Posterior cingulate gyrus (tissue), 11 donors: ENCODE measurements at places on chromosomes 16 and 17.
A peak's percentile ranks its signal among the peaks of the same experiment; 100 is the strongest.

- DNase-seq: no peak
Observed at GRCh38 chr17:6648181-6648580, 3.2 kb downstream of the MED31 start.

- DNase-seq: no peak
Observed at GRCh38 chr17:75945211-75945610, 4.4 kb upstream of the FBF1 start.

DNA sequence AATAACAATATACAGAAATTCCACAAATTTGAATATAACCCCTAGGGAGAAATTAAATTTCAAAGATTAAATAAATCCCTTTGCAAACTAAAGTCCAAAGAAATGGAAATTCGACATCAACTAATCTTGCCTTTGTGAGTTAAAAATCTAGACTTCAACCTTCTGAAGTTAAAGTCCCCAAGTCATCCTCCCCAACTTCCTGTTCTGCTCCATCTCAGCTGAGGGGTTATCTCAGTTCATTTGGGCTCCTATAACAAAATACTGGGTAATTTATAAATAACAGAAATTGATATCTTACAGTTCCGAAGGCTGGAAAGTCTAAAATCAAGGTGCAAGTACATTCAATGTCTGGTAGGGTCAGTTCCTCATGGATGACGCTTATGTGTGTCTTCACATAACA is 22.8 kb upstream of the KDM6B start:
- DNase-seq: no peak

- DNase-seq: no peak
Observed at GRCh38 chr16:51242296-51242994, 91.4 kb upstream of the SALL1 start.

GRCh38 chr17:45863857-45864654 is 19.4 kb downstream of the SPPL2C start:
- DNase-seq: no peak

DNA sequence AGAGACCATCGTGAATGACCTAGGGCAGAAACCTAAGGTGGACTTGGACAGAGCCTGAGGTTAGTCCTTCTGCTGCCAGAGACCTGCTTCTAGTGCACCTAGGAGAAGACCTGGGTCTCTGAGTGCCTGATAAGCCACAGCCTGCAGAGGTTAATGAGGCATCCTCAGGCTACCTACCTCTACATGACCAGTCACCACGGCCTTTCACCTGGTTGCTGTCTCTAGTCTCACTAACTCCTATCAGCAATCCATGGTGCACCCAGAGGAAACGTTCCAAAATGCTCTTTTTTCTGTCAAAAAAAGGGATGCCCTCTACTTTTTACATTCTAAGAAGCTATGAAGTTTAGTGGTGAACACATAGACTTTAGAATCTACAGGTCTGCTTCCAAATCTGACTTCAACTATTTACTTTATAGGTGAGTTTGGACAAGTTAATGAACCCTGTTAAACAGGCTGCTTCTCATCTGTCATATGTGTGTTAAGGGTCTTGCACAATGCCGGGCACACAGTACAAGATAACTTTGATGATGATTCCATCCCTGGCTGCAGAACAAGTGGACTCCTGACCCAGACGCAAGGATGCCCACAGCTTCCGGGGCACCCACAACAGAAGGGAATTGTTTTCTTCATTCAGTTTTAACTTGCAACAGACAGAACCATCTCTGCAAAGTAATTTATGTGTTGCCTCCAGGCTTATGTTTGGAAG is 469.9 kb upstream of the CDH5 start:
- DNase-seq: no peak

- no peak for DNase-seq
Observed at GRCh38 chr17:4375039-4375748, 8.7 kb upstream of the UBE2G1 start.

- DNase-seq: peak; percentile 97
Observed at GRCh38 chr17:82668631-82669099, 20.4 kb upstream of the WDR45B start.

GRCh38 chr17:74271901-74272561 is 2.0 kb upstream of the DNAI2 start:
- DNase-seq: peak; percentile 98

- DNase-seq: no peak
Observed at GRCh38 chr16:55030944-55031343, 100.3 kb downstream of the IRX5 start.

DNA sequence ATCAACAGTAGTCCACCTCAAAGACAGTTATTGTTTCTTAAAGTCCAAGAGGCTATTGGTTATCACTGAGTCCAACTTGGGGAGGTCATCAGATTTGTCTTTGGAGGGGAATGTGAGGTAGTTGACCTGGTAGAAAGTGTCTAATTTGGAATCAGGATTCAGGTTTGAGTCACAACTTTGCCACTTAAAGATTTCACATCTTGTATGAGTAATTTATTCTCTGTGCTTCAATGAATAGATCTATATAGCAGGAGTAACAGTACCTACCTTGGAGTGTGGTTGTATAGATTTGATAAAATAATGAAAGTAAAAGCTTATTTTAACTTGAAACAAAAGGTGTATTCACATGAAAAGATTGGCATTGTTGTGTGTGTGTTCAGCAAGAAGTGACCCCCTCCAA is 119.3 kb upstream of the TBX2 start:
- no peak for DNase-seq

GRCh38 chr17:19867079-19867328 is 732 bp downstream of the ULK2 start:
- DNase-seq: peak; percentile 96

DNA sequence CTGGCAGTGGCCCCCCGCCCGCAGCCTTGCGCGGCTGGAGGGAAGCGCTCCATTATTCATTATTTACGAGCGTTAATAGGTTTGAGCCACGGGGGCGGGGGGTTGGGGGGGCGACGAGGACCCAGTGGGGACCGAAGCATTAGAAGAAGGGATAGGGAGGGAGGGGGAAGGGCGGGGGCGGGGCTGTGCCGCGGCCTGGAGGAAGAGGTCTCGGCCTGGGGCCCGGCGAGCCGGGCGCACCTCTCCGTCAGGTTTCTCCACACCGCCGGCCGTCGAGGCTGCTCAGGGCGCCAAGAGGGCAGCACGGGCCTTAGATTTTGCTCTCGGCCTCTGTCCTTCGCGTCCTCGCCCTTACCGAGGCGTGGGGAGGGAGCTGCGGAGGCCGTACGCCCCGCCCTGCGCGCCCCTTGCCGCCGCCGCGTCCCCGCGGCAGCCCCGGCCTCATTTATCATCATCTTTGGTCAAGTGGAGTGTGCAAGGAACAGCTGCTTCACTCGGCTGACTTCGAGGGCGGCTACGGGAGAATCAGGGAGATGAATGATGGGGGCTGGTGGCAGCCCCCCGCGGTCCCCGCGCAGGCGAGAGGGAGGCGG is 54.2 kb downstream of the SREBF1 start:
- peak; percentile 86 for DNase-seq
